ENCODE measurements at places on chromosomes 11 and 22.

GRCh38 chr11:111944651-111945051 is 7.5 kb downstream of the DIXDC1 start:
- ATAC-seq = peak; percentile 76

DNA sequence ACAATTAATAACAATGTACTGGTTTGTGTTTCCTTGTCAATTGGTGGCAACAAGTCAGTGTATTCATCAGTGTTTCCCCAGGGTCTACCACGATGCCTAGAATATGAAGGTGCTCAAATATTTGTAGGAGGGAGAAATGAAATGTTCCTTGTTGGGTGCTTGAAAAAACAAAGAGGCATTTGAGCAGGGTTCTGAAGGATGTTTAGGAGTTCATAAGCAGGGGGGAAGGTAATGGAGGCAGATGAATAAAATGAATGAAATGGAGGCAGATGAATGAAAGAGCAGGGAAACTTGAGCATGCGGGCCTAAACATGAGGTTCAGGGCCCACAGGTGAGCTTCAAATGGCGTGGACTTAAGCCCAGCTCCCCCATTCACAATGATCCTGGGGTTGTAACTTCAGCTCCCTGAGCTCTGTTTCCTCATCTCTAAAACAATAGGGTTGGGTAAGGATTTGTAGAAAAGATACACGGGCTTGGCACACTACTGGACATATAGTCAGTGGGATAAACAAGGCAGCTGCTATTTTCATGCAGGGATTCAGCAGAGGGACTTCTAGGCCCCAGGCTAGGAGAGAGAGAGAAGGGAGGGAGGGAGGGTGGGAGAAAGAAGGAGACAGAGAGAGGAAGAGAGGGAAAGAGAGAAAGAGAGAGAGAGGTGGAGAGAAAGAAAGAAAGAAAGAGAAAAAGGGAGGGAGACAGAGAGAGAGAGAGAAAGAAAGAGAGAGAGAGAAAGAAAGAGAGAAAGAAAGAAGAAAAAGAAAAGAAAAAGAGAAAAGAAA is 73.7 kb downstream of the MN1 start:
- no peak for ATAC-seq

DNA sequence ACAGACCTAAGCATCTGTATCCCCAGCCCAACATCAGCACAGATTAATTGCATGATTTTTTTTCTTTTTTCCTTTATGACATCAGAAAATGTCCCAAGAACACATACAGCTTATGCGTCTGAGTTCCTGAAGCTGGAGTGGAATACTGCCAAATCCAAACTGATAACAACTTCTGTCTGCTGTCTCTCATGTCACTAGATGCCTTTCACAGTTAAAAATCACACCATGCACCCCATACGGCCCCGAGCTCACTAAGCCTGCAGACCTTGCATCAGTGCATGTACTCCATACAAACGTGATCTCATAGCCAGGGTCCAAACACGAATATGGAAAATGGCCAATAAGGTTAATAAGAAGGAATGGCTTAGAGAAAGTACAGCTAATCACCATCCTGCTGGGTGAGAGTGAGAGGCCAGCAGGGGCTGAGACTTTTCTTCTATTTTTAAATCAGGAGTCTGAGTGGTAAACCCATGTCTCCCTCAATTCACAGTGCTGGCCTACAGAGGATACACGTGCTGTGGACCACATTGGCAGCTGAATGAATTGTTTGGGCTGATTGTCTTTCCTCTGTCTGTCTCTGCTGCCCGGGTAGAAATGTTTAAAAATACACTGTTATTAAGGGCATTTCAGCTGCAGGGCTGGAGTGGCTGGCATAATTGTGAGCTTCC is 350.6 kb upstream of the RAG2 start:
- ATAC-seq = no peak

- ATAC-seq = peak; percentile 37
Measured at GRCh38 chr22:50481440-50482106, at the start of gene ADM2. Gene ADM2 (plus strand): TSS chr22:50481543. CDS start chr22:50481848, 305 bp downstream.

DNA sequence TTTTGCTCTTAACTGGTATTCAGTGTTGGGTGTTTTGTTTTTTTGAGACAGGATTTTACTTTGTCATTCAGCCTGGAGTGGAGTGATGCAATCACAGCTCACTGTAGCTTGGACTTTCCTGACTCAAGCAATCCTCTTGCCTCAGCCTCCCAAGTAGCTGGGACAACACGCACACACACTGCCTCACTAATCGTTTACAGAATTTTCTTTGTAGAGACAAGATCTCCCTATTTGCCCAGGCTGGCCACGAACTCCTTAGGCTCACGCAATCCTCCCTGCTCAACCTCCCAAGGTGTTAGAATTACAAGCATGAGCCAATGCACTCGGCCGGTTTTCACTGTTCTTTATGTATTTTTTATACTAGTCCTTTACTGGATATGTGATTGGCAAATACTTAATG is 51.0 kb upstream of the IGLL5 start:
- no peak for ATAC-seq

- ATAC-seq = no peak
Measured at GRCh38 chr11:95647355-95647754, 142.2 kb downstream of the FAM76B start.

GRCh38 chr11:104198576-104198975 is 34.6 kb upstream of the PDGFD start:
- no peak for ATAC-seq

DNA sequence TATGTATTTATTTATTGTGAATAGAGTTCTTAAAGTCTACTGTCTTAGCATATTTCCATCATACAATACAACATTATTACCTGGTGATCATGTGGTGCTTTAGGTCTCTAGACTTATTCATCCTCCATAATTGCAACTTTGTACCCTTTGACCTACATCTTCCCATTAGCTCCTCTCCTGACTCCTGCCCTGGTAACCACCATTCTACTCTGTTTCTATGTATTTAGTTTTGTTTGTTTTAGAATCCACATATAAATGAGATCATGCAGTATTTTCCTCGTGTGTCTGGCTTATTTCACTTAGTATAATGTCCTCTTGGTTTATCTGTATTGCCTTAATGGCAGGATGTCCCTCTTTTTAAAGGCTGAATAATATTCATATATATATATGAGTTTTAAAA is 22.7 kb downstream of the NCAM1 start:
- ATAC-seq = no peak

DNA sequence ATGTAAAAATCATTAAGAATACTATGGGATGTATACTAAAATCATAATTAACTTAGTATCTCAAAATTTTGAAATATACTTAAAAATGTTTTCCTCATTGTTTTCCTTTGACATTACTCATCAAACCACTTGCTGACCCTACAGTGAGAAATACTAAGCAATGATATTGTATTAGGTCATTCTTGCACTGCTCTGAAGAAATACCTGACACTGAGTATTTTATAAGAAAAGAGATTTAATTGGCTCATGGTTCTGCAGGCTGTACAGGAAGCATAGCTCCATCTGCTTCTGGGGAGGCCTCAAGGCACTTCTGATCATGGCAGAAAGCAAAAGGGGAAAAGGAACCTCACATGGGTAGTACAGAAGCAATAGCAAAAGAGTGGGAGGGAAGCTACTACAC is 950.9 kb upstream of the CHORDC1 start:
- no peak for ATAC-seq

- ATAC-seq = no peak
Measured at GRCh38 chr22:43681731-43682360, 130.3 kb downstream of the EFCAB6 start.

- no peak for ATAC-seq
Measured at GRCh38 chr22:50162391-50162956, 8.1 kb upstream of the PANX2 start.

- peak; percentile 82 for ATAC-seq
Measured at GRCh38 chr11:60193687-60194433, 11.0 kb upstream of the MS4A6A start.

All from esophagus mucosa (tissue), 1 donor.